ENCODE measurements at places on chromosomes 7 and 10.
A peak's percentile ranks its signal among the peaks of the same experiment; 100 is the strongest.

DNA sequence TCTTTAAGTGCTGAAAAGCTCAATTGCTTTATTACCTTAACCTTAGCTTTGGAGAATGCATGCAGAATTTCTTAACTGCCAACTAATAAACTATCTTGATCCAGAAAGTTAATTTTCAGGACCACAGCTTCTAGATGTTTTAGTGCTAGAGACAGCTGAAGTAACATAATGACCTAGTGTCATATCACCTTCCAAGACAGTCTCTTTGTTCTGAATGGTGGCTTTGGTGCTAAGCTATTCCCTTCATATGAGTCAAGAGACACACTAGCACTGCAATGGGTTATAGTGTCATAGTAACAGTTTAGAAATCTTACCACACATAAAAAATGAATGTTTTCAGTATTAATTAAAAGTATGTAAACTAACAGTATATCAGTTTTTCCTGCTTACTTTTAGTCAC is 115.4 kb upstream of the LRRN3 start:
- no peak for DNase-seq

DNA sequence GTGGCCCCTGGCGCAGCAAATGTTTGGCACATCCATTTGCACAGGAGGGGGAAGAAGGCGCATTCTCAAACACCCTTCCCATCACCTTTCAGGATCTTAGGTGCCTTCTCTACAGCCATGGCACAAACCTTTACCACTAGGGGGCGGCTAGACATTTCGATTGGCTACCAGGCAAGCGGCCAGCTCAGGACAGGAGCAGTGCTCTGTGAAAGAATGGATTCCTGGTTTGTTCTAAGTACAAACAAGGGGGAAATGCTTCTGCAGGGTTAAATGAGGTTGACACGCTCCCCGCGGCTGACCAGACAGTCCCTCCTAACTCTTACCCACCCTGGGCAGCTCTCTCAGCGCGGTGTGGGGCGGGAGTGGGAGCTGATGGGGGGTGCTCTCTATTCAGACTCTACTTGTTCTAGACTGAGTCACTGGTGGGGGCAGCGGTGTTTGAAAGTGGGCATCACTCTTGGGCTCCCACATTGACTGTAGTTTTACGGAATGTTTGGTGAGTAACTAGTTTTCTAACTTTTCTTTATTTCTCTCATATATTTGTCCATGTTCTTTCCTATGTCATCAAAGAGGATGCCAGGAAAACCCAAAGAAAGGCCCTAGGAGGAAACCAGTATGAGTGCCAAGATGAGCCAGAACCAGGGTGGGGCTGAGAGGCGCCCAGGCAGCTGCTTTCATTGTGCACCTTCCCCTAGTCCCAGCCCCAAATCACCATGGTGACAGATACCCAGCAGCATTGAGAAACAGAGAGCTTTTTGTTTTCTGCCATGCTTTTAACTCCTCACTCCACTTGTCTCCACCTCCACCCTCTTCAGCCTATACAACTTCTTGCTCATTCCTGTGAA is 61.4 kb upstream of the GPR158 start:
- peak; percentile 44 for DNase-seq

GRCh38 chr7:65404020-65404419 is 30.4 kb downstream of the ZNF92 start:
- peak; percentile 5 for DNase-seq

DNA sequence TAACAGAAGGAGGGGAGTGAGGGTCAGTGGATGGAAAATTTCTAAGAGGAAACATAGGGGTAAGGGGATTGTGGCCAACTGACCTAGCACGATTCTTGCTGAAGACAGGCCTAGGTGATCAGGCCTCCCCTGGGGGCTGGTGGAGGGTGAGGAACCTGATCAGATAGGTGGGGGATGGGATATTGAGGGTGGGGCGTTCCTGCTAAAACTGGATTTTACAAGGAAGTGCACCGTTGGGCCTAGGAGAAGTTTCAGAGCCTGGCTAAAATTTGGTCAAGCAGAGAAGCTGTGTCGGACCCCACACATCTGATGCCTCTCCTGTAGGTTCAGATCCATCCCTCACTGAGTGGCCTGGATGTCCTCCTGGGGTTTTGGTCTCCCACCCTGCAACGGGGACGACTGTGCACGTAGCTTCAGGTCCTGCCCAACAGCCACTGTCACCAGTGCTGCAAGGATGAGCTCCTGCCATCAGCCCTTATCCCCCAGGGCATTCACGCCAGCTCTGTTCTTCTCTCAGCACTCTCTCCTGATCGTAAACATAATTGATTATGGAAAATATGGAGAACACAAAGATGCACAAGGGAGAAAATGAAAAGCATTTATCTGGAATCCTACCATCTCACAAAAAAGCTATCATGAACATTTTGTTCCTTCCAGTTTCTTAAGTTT is 89.9 kb downstream of the ADCY1 start:
- no peak for DNase-seq

DNA sequence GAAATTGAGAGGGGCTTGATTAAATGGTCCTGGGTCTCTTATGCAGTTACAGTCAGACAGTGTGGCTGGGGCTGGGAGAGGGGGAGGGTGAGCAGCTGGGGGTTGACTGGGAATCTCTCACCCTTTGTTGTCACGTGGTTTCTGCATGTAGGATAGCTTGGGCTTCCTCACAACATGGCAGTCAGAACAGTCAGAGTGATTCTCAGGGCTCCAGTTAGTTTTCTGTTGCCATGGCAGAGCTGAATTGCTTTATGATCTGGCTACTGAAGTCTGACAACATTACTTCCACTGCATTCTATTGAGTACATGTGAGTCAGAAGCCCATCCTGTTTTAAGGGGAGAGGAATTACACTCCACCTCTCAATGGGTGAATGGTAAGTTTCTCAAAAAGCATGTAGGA is 102.7 kb downstream of the WDR11 start:
- DNase-seq: no peak

- no peak for DNase-seq
These were observed 13.9 kb downstream of the CREB3L2 start for GRCh38 chr7:137987968-137988367.

All from erythroblast (primary cell).